SJSA1 (cell line): ENCODE measurements at places on chromosomes 5 and 9. TPM values are rescaled to one million over a fixed set of nuclear protein-coding genes. Genes with fewer than 3 reads are reported as not detected.

Gene POU4F3
- 0.16 TPM in 1 of 2 replicates, not detected in the other for total RNA-seq

Gene PAEP
- not detected in 2 replicates for total RNA-seq

Gene TEK
- 3.2 and 4.0 TPM in 2 replicates for total RNA-seq

Gene FAM151B
- 2.1 and 3.9 TPM in 2 replicates for total RNA-seq

Gene LHX3
- total RNA-seq, result not detected in 2 replicates

Gene ZNF189
- 13.3 and 13.5 TPM in 2 replicates for total RNA-seq

- peak; percentile 38 for DNase-seq
- peak overlapping the region; percentile 77 for H3K27ac ChIP-seq
- H3K27me3 ChIP-seq, result no peaks in the 10 kb centered on the region
- peaks cover 20% of the 10 kb centered on the region for H3K36me3 ChIP-seq
- peaks cover 44% of the 10 kb centered on the region for H3K4me1 ChIP-seq
These were observed 4.9 kb downstream of the EDIL3 start for GRCh38 chr5:84379749-84380148.

DNA sequence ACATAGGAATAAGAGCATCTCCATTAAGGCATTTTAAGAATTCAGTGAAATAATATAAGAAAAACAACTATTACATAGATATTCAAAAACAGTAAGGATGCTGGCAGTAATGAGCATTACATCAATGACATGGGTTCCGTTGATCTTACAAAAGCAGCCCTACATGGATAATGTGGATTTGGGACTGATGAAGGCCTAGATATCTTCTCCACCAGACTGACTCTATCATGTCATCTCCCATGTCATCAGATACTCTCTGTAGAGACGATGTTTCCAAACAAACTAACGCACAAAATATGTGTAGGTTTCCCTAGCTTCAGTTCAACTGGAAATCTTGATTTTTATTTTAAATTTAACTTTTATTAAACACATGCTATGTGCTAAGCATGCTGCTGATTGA is 3.6 kb downstream of the LURAP1L start:
- H3K36me3 ChIP-seq, result no peaks in the 10 kb centered on the region
- no peak overlapping the region for H3K4me3 ChIP-seq
- H3K27ac ChIP-seq, result no peak overlapping the region

DNA sequence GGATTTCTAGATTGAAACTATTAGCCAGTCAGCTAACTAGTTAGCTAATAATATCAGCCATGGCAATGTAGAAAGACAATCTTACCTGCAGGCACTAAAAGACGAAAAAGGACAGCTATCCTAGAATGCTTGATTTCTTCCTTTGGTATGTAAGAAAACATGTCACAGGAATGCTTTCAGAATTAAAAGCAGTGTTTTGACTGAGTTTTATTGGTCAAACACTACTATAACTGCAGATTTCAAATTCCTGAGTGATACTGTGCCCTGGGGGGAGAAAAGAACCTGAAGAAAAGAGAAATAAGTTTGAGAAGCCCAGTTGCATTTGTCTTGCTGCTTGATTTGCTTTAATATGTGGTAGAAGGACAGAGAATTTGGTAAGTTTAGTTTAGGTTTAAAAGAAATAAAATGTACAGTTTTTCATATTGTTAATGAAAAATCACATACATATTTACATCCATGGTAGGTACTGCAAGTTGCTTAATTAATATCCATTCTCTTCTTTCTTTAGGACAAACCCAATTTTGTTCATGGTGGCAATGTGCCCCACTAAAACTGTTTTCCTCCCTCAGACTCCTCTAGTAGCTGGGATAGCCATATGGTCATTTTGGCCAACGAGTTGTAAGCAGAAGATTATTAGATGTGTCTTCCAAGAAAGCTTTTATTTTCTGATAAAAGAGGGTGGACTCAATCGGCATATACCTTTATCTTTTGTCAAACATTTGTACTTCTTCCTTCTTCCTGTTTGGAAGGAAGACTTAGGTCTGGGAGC is 4.3 kb upstream of the FAM169A start:
- H3K4me1 ChIP-seq, result peaks cover 19% of the 10 kb centered on the region
- H3K4me3 ChIP-seq, result no peak overlapping the region
- H3K36me3 ChIP-seq, result peaks cover 7% of the 10 kb centered on the region
- H3K27me3 ChIP-seq, result no peaks in the 10 kb centered on the region

- H3K4me1 ChIP-seq, result peaks cover 31% of the 10 kb centered on the region
- H3K27me3 ChIP-seq, result peaks cover 39% of the 10 kb centered on the region
- no peaks in the 10 kb centered on the region for H3K36me3 ChIP-seq
- DNase-seq, result no peak
- no peak overlapping the region for H3K4me3 ChIP-seq
These were observed 2.5 kb downstream of the FIBCD1 start for GRCh38 chr9:130936285-130937117.

GRCh38 chr9:73154722-73155121 is 3.1 kb downstream of the ANXA1 start:
- peaks cover 64% of the 10 kb centered on the region for H3K4me1 ChIP-seq
- no peaks in the 10 kb centered on the region for H3K27me3 ChIP-seq
- no peak for DNase-seq
- no peak overlapping the region for H3K27ac ChIP-seq

DNA sequence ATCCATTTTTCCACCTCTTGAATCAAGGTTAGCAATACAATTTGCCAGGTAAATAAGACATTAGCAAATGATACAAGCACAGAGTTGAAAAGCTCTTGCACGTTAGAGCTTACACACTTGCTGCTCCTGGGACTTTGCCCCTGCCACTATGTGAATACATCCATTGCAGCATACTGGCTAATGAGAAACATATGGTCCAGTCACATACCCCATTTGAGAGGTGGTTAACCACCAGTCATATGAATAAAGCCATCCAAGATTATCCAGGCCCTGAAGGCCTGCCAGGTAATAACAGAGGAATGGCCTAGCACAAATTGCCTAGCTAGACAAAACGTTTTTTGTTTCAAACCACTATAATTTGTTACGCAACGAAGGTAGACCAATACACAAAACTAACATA is 45.8 kb upstream of the FTMT start:
- no peak overlapping the region for H3K4me3 ChIP-seq
- H3K27ac ChIP-seq, result no peak overlapping the region
- H3K4me1 ChIP-seq, result no peaks in the 10 kb centered on the region
- DNase-seq, result no peak
- no peaks in the 10 kb centered on the region for H3K36me3 ChIP-seq

DNA sequence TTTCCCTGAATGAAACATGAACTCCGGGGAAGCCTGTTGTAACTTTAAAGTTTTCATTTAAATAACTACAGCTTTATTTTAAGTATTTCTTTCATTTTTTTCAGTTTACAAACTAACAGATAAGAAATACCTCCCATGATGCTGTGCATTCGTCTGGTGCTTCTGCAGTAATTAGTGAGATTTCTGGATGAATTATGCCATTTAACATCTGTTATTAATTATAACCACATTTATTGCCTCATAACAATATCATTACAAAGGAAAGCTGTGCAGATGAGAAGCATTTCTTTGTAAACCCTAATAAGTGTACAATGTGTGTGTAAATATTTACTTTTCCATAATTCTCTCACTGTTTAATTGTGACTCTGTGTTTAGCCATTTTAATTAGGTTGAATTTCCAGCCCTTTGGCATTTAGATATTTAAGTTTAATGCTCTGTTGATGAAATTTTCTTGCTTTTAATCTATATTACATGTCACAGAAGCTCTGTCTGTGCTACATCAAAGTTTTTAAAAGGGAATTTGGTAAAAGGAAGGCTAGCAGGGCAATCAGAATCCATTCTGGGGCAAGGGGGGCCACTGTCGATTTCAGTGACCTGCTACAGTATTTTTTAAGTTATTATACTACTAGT is 418.0 kb downstream of the SPATA31D1 start:
- H3K27me3 ChIP-seq, result no peaks in the 10 kb centered on the region
- H3K36me3 ChIP-seq, result no peaks in the 10 kb centered on the region
- no peak for DNase-seq
- no peak overlapping the region for H3K27ac ChIP-seq
- H3K4me3 ChIP-seq, result no peak overlapping the region

- no peak overlapping the region for H3K4me3 ChIP-seq
- DNase-seq, result no peak
- no peak overlapping the region for H3K27ac ChIP-seq
These were observed 88.0 kb downstream of the SEMA6A start for GRCh38 chr5:116486588-116486987.

DNA sequence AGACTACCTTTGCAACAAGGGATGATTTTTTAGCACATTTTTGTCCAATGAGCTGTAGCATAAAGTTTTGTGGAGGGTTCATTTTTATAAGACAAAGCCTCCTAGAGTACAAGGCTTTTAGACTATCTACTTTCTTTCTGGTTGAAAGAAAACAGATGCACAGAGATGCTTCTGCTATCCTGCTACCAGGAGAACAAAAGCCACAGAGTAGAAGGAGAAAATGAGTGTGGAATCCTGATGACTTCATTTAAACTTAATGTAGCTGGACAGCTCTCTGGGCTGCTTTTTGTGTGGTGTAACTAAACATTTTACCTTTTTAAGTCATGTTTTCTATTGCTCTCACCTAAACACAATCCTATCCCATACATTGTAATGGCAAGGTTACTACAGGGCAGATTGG is 1009.4 kb downstream of the TLE1 start:
- H3K36me3 ChIP-seq, result no peaks in the 10 kb centered on the region
- no peak overlapping the region for H3K4me3 ChIP-seq
- DNase-seq, result no peak
- H3K27me3 ChIP-seq, result no peaks in the 10 kb centered on the region
- H3K27ac ChIP-seq, result no peak overlapping the region

DNA sequence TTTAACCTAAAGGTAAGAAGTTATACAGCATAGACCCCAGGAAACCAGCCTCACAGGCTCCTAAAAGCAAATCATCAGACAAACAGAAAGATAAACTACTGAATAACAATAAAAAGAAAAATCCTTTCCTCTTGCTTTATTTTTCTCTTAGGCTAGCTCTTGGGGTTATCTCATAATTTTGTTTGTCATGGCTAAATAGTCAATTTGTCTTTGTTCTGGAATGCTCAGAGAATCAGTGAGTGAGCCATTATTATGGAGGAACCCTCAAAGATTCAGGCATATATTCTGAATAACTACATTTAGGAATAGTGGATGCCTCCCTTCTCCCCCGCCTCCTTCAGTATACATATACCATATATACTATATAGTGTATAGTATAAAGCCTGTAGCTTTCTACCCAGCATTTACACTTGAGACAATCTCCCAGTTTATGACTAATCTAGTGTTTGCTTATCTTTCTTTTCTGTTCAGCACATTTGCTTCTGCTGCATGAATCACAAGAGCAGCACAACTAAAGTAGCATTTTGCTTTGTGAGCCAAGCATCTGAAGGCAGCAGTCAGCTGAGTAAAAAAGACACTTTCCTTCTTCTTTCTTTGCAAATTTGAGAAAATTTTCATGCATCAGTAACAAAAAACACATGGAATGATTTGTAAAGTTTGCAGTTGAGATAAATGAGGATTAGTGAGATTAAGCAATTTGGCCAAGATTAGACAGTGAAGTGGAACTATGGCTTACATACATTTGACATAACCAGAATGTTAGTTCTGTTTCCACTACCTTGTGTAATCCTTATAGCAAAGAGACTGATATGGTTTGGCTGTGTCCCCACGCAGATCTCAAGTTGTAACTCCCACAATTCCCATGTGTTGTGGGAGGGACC is 45.3 kb upstream of the PPP3R2 start:
- no peak overlapping the region for H3K4me3 ChIP-seq
- no peak for DNase-seq
- no peaks in the 10 kb centered on the region for H3K4me1 ChIP-seq
- no peaks in the 10 kb centered on the region for H3K36me3 ChIP-seq
